Heart left ventricle (tissue), 16 donors: ENCODE measurements at places on chromosomes 3 and 15. TPM values are rescaled to one million over a fixed set of nuclear protein-coding genes. Genes with fewer than 3 reads are reported as not detected.

The ITIH3 gene
- 0.81 TPM for total RNA-seq

The NR1I2 gene
- 0.29 TPM for total RNA-seq

- no peaks in the 10 kb centered on the region for H3K36me3 ChIP-seq
- H3K4me3 ChIP-seq, result no peak overlapping the region
- H3K27me3 ChIP-seq, result no peaks in the 10 kb centered on the region
- H3K4me1 ChIP-seq, result peaks cover 8% of the 10 kb centered on the region
- DNase-seq, result no peak
These were observed 32.7 kb upstream of the ZBTB38 start for GRCh38 chr3:141335531-141336061.

GRCh38 chr3:30428251-30428650, 178.2 kb upstream of the TGFBR2 start:
- no peak for DNase-seq
- no peaks in the 10 kb centered on the region for H3K36me3 ChIP-seq
- peaks cover 13% of the 10 kb centered on the region for H3K4me1 ChIP-seq
- no peak overlapping the region for H3K4me3 ChIP-seq

GRCh38 chr3:181009225-181009624, 19.7 kb upstream of the DNAJC19 start:
- no peak overlapping the region for H3K27ac ChIP-seq
- no peaks in the 10 kb centered on the region for H3K27me3 ChIP-seq
- no peak overlapping the region for H3K4me3 ChIP-seq
